ENCODE measurements at places on chromosomes 4 and X. TPM values are rescaled to one million over a fixed set of nuclear protein-coding genes. Genes with fewer than 3 reads are reported as not detected.

- ATAC-seq, result no peak
Observed at GRCh38 chr4:170674176-170674575, 584.4 kb upstream of the AADAT start.

DNA sequence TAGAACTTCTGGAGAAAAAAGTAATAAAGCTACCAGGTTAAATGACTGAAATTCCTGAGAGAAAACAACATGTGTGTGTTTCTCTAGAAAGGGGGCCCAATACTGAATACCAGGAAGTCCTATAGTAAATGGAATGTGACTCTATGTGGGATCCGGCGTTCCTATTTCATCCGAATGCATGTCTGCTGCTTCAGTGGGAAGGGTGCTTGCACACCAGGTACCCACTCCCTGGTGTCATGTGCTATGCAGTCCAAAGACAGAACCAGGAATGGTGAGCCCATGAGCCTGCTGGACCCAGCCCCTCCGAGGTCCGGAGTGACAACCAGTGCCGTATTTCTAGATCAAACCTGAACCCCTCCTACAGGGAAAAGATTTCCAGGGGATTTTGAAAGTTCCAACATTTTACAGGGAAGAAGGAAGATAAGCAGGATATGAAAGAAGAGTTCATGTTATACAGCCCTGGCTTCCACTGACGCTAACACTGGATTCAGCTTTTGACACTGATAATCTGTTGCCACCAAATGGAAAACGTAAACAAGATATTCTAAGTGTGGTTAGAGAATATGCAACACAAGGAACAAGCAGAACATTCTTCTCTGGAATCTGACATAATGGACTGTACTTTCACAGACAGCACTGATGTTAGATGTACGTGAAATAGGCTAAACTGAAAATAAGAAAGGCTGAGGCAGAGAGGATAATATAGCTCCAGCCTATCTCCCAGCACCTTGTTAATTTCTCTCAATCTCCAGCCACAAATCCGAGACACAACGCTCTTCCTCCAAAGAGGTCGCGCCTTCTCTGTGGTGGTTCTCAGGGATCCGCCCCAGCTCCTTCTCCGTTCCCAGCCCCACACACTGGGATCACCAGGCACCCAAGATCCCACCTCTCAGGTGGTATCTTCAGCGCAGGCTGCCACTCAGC is 725 bp upstream of the CXCL1 start:
- no peak for ATAC-seq

DNA sequence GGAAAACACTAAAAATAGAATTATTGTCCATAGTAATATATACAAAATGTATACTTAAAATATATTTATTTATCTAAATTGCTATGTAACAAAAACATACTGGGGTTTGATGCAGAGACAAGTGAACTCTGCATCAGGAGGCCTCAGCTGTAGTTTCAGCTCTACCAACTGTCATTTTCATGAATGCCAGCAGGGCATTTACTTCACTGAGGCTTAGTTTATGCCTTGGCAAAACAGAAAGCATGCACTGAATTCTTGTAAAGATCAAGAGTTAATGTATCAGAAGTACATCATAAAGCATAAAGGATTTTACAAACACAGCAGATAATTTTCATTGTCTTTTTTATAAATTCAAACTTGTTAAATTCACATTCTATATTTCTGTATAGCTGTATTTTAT is 577.0 kb downstream of the C4orf33 start:
- no peak for ATAC-seq

- no peak for ATAC-seq
Observed at GRCh38 chr4:2933566-2934076, 29.6 kb downstream of the NOP14 start.

The NCAPG gene
- total RNA-seq, result 1.7 TPM
